ENCODE measurements at places on chromosomes 5 and 9. TPM values are rescaled to one million over a fixed set of nuclear protein-coding genes. Genes with fewer than 3 reads are reported as not detected.
A peak's percentile ranks its signal among the peaks of the same experiment; 100 is the strongest.

DNA sequence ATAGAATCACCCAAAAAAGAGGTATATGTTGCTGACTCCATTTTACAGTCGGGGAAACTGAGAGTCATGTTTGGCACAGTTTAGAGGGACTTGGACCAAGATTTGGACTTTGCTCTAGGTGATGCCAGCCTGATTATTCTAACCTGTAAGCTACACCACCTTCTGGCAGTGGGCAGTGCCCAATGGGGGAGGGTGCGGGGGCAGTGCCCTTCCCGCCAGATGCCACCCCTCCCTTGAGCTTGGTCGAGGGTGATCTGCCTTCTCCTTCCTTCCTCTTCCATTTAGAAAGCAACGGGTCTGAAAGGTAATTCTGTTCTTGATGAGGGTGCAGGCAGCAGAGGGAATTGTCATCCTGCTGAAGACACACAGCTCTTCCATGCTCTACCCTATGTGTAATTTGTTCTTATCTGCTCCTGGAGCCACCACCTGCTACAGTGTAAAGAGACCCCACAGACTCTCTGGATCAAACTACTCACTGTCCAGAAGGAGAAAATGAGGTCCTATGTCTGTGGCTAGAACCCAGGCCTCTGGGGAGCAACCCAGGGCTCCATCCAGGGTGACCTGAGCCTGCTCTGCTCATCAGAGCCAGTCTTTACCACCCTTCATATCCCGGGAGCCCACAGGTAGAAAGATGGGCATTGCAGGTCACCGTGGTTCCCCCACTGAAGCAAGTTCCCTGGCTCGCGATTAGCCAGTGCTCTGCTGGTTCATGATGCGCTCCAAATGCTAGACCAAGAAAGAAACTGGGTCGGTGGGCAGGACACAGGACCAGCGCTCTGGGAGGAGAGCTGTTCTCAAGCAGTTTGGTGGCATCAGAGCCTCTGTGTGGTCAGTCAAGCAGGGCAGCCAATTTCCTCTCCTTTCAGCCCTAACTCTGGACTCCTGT is 156.2 kb downstream of the RGS3 start:
- no peak for DNase-seq

DNA sequence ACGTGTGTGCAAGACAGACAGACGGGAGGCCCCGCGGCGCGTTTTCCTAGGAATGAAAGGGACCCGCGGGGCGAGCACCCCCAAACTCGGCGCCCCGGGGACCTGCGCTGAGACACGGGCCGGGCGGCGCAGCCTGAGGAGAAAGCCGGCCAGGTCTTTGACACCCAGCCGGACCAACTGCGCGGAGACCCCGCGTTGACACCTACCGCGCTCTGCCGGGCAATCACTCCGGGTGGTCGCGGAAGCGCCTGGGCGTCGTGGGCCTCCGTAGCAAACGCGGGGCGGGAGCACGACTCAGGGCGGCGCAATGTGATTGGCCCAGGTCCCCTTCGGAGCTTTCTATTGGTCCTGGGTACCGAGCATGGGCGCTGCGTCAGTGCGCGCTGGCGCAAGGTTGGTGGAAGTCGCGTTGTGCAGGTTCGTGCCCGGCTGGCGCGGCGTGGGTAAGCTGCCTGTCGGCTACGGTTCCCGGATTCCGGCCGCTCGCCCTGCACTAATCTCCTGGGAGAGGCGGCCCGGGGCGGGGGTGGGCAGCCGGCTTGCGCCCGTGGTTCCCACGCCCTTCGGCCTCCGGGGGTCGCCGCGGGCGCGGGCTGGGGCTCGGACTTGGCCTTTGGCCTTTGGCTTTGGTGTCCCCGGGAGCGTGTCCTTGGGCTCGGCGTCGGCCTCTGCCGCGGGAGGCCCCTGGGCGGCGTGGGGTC is at the start of the genes FASTKD3 and MTRR:
Gene FASTKD3, minus strand, starts transcription at position 259 of the 701 bp plus-strand sequence. CDS start 948 bp downstream, outside the sequence.
Gene MTRR, plus strand, starts transcription at position 376 of the 701 bp plus-strand sequence. CDS start 1,647 bp downstream, outside the sequence.
- DNase-seq: peak; percentile 94

DNA sequence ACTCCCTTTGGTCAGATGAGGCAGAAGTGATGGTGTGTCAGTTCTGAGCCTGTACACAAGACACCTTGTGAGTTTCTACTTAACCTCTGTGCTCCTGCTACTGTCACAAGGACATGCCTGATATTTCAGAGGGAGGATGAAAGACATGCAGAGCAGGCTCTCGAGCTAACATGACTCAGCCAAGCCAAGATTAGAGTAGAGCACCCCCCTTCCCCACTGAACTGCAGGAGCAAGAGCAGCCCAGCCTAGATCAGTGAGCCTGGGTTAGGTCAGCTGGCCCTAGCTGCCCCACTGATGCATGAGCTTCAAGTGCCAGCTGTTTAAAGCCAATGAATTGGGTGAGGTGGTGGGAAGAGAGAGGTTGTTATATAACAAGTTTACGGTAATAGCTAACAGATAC is 36.7 kb downstream of the BRINP1 start:
- DNase-seq: no peak

- DNase-seq: no peak
Observed at GRCh38 chr5:42991404-42992087, 48.6 kb downstream of the ANXA2R start.

SPATA6L gene
- 0.29 TPM for total RNA-seq

S100Z gene
- total RNA-seq: 2.5 TPM

GRXCR2 gene
- not detected for total RNA-seq

IFNK gene
- total RNA-seq: not detected
